Stimulated activated CD8-positive, alpha-beta memory T cell treated with anti-CD3 and anti-CD28 coated beads, Interleukin-2, amount 100 ng/mL, for 48 hours (primary cell): ENCODE measurements at places on chromosomes 16 and 17.

DNA sequence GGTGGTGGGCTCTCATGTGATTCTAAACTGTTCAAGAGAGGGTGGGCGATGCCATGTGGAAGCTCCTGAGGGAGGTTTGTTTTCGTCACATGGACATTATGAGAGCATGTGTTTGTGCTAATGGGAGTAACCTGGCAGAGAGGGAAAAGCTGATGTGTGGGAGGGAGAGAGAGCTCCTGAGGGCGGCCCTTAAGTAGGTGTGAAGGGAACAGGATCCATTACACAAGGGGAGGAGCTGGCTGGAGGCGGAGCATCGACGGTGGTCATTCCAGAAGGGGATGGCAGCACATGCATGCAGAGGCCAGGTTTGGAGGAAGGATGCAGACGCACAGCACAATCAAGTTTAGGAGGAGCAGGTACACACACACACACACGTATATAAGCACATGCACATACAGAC lies 197.5 kb downstream of the RPTOR start:
- DNase-seq, result no peak

DNA sequence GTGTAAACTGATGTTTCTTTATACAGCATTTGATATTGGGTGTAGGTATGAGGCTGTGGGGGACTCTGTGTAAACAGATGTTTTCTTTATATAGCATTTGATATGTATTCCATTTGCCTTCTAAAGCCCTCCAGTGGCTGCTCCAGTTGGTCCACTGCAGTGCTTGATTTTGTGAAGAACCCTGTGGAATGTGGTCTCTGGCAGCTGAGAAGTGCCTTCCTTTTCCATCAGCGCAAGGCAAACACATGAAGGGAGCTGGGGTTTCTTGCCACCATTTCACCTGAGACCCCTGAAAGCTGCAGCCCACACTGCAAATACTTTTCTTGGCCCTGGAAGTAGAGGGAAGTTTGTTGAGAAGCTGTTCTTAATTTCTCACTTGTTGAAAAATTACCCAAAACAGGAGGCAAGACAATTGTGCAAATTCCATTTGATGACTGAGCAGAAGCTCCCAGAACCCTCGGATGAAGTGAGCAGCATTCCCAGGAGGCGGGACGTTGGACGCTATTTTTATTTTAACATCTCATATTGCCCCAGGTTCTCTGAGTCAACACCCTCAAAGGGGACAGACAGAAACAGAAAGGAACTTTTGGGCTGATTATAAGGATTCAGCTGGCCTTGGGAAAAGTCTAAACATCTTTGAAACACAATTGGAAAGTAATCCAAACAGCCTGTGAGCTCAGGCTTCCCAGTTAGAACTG lies 158.5 kb upstream of the RPH3AL start:
- no peak for DNase-seq

GRCh38 chr17:64022611-64023063 lies 2.2 kb upstream of the ICAM2 start:
- no peak for DNase-seq

GRCh38 chr16:75236232-75236631 lies 15.2 kb downstream of the BCAR1 start:
- no peak for DNase-seq

DNA sequence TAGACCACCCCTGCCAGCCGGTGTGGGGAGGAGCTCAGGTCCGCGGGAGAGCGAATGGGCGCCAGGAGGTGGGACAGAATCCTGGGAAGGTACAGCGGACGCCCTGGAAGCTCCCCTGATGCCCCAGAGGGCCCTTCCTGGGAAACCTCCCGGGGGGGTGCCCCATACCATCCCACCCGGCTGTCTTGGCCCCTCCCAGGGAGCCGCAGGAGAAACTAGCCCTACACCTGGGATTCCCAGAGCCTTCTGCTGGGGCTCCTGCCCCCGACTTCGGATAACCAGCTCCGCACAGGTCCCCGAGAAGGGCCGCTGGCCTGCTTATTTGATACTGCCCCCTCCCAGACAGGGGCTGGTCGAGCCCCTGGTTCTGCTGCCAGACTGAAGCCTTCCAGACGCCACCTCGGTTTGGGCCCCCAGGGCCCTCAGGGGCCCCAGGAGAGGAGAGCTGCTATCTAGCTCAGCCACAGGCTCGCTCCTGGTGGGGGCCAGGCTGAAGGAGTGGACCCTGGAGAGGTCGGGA lies 3.0 kb upstream of the CBX4 start:
- DNase-seq, result no peak

GRCh38 chr17:82080048-82080788 lies 14.6 kb upstream of the DUS1L start:
- DNase-seq, result no peak

DNA sequence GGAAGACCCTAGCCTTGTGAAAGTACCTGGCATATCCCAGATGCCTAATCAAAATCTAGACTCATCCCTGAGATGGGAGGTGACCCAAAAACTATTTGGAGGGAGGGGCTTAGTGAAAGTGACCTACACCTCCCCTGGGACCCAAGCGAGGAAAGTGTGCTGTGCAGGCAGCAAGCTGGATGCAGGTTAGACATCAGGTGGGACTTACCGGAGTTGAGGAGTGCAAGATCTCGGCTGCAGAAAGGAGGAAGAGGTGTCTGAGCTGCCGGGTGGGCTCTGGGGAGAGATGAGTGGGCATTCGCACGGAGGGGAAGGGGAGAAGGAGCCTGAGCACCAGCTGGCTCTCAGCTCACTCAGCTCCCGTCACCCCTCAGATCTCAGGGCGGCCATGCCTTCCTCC lies 10.3 kb upstream of the SBK1 start:
- DNase-seq, result no peak

DNA sequence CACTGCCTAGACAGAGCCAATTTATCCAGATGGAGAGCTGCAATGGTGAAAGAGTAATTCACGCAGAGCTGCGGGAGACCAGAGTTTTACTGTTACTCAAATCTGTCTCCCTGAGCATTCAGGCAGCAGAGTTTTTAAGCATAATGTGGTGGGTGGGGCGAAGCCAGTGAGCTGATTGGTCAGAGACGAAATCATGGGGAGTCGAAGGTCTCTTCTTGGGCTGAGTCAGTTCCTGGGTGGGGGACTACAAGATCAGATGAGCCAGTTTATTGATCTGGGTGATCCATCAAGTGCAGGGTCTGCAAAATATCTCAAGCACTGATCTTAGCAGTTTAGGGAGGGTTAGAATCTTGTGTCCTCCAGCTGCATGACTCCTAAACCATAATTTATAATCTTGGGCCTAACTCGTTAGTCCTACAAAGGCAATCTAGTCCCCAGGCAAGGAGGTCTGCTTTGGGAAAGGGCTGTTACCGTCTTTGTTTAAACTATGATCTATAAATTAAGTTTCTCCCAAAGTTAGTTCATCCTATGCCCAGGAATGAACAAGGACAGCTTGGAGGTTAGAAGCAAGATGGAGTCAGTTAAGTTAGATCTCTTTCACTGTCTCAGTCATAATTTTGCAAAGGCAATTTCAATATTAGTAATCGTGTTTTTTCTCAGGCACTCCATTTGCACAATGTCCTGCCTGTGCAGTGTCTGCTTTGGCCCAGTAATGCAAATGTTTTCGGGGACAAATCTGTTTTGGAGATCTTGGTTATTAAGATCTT lies 27.0 kb downstream of the PIGL start:
- peak; percentile 12 for DNase-seq

DNA sequence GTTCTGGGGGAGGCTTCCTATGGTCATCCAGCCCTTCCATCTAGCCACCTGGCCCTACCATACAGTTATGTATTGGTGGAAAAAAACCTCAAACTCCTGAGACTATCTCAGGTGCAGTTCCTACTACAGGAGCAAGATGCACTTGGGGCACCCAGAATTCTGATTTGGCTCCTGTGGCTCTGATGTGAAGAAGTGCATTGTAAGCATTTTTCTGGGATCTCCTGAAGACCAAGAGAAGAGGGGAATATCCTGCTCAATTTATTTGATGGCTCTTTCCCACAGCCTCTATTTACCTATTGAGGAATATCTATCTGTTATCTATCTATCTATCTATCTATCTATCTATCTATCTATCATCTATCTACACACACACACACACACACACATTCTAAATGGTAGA lies 1981.5 kb downstream of the TP53TG3F start:
- no peak for DNase-seq

DNA sequence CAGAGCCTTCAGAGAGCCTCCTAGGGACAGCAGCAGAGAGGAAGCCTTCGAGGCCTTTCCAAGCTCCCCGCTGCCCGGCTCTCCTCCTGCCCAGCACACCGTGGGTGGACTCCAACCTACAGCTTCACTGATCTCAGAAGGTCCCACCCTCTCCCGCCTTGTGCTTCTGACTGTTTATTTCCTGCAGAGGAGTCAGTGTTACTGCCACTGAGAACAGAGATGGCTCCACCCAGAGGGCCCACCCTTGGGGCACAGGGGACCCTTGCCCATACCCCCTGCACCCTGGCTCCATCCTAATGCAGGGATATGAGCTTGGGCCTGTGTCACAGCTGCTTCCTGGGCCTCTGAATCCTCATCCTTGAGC lies 52.8 kb upstream of the TOB1 start:
- no peak for DNase-seq

DNA sequence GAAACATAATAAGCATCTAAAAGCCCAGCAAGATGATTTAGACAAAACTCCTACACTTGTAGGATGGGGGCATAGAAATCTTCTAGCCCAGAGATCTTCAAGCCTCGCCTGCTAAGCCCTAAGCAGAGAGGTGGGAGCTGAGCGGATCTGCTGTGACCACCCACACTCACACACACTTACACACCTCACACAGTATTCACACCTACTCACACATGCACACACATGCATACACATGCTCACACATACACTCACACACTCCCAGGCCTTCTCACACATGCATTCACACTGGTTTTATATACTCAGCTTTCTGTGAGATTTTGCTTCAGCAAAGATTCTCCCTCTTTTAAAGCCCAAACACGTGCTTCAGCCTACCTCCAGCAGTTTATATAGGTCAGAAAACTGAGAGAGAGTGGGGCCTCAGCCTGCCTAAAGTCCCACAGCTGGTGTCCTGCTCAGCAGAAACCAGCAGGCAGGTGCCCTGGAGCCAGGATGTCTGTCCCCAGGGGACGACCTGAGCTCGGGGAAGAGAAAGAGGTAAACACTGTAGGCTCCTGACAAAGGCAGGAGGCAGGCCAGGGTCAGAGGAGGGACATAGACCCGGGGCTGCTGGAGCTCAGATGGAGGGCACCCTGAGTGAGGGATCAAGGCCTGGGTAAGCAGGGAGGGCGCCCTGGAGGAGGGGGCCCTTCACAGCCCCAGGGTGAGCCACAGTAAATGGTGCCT lies 12.0 kb upstream of the KRT19 start:
- DNase-seq, result no peak

- no peak for DNase-seq
Observed at GRCh38 chr17:50072130-50072529, 16.2 kb downstream of the ITGA3 start.

GRCh38 chr16:3431779-3432219 lies 11.5 kb downstream of the ZNF597 start:
- peak; percentile 36 for DNase-seq

DNA sequence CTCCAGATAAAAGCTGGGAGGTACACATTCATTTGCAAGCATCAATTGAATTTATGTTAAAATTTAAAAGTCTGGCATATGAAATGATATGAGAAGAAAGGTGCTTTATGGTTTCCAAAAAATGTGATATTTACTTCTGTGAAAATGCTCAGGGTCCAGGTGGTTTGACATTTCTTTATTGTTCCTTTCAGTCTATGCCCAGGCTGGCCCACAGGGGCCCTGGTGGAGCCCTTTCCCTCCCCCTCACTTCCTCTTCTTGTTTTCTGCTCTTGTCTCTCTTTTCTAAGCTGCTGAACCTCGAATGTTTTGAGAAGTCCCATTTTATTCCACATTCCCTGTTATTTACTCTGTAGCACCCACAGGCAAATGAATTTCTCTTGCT lies 127.8 kb downstream of the HS3ST3B1 start:
- DNase-seq, result peak; percentile 4

DNA sequence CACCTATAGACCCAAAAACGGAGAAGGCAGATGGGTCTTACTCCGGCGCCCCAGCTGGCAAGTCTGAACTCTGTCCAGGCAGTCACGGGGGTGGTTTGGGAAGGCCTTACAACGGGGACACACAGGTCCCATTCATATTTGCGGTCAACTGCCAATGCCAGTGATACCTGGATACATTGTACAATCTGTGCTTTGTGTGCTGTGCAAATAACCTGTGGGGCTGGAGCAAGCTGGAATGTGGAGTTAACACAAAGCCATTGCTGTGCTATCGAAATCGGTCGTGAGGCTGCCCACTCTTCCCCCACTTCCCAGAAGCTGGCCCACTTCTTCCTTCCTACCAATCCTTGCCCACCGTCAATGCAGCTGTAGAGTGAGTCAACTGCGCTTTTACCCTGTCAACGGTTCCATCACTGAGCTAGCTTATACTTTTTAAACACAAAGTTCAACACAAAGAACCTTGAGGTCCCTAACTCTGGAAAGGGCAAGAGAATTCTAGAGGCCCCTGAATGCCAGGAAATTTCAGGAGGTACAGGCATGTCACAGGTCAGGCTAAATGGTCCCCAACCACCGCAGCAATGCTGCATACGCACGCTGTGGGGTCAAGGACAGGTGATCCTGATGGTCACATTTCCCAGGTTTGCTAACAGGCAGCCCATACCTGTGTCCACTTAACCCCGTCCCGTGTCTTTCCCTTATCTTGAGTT lies 122.8 kb downstream of the ZFHX3 start:
- no peak for DNase-seq
